Cardiac atrium fibroblast (primary cell): ENCODE measurements at places on chromosomes 12 and 14. TPM values are rescaled to one million over a fixed set of nuclear protein-coding genes. Genes with fewer than 3 reads are reported as not detected.

APOF gene
- not detected in 2 replicates for total RNA-seq

IFNG-AS1 gene
- not detected in 2 replicates for total RNA-seq

CEBPE gene
- not detected in 2 replicates for total RNA-seq

FAM186B gene
- total RNA-seq: 0.54 TPM in 1 of 2 replicates, not detected in the other

TMEM117 gene
- total RNA-seq: 4.5 and 6.2 TPM in 2 replicates

OR4E2 gene
- not detected in 2 replicates for total RNA-seq

EML1 gene
- 17.5 and 30.1 TPM in 2 replicates for total RNA-seq

GZMB gene
- not detected in 2 replicates for total RNA-seq

PRICKLE1 gene
- total RNA-seq: 1.3 and 2.2 TPM in 2 replicates

ISCA2 gene
- total RNA-seq: 9.9 and 11.5 TPM in 2 replicates

SOAT2 gene
- not detected in 2 replicates for total RNA-seq

NKX2-1 gene
- total RNA-seq: not detected in 2 replicates

SIX4 gene
- 2.2 and 3.9 TPM in 2 replicates for total RNA-seq

NOVA1 gene
- total RNA-seq: 2.9 and 4.7 TPM in 2 replicates

SEC23A gene
- 178 and 240 TPM in 2 replicates for total RNA-seq

SDR9C7 gene
- not detected in 2 replicates for total RNA-seq

REM2 gene
- not detected in 2 replicates for total RNA-seq

RTL1 gene
- total RNA-seq: not detected in 2 replicates

BTBD6 gene
- total RNA-seq: 48.7 and 53.6 TPM in 2 replicates

LGMN gene
- 99.5 and 147 TPM in 2 replicates for total RNA-seq

ANKRD13A gene
- 67.2 and 80.8 TPM in 2 replicates for total RNA-seq

GUCY2C gene
- not detected in 2 replicates for total RNA-seq

NEDD1 gene
- 12.6 and 14.4 TPM in 2 replicates for total RNA-seq

CMKLR1 gene
- total RNA-seq: 0.18 and 0.32 TPM in 2 replicates

KRT6C gene
- total RNA-seq: not detected in 2 replicates

DUSP16 gene
- total RNA-seq: 3.2 and 3.6 TPM in 2 replicates

PIWIL1 gene
- not detected in 2 replicates for total RNA-seq

FAM181A gene
- total RNA-seq: not detected in 2 replicates
